T-helper 9 cell (primary cell): ENCODE measurements at places on chromosomes 11 and 22.

DNA sequence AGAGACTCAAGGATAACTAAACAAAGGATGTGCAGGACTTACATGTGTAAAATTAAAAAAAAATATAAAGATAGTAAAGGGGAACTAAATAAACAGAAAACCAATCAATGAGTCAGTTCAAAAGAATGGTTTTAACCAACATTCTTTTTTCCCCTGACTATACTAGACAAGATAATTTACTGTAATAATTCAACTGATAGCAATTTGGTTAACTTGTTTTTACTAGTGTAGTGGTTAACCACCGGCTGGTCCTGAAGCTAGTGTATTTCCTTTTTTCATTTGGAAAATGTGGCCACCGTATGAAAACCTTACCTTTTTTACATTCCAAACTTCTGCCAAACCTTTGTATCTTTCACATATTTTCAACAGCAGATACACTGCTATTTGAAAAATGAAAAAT, 123.1 kb downstream of the ARHGAP42 start:
- DNase-seq: no peak

GRCh38 chr22:48238284-48238915, 1476.0 kb downstream of the TBC1D22A start:
- DNase-seq: no peak

- DNase-seq: no peak
These were observed 67.5 kb upstream of the OR5AN1 start for GRCh38 chr11:59291228-59291627.

DNA sequence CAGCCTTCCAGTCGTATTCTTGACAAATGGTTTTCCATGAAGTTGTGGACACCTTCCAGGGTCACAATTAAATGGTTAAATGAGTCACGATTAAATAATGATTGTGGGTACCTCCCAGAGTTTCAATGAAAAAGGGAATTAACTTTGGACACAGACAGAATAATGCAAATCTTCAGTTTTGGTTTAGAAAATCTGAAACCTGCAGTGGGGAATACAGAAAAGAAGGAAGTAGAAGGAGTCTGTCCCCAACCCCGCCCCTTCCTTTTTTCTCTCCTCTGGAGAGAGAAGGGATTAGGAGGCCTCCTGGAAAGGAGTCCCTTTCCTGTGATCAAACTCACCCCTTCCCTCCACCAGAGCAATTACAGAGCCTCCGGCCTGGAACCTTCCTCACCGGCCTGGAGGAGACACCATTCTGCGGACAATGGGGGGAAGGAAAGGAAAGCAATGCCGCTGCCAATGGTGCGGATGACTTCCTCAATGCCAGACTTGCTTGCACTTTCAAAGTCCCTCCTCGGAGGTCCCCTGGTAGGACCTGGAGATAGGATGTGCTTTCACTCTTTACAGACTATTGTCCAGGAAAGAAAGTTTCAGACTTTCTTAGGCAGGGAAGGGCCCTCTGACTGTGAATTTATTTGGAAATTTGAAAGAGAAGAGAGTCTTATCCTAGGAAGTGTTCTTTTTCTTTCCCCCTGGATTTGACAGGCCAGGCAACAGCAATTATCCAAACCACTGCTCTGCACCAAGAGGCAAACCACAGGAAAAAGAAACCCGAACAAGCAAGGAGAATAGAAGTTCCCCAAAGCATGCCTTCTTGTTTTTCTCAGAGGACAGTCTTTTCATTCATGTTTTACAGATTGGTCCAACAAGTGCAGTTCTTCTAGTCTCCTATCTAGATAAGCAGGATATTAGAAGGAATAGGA, 86.8 kb downstream of the PTPRJ start:
- no peak for DNase-seq

- no peak for DNase-seq
These were observed 131.7 kb downstream of the KIF18A start for GRCh38 chr11:27976262-27976661.

GRCh38 chr11:118227865-118228785, 3.3 kb upstream of the JAML start:
- DNase-seq: no peak

GRCh38 chr11:124627546-124627945, 4.9 kb downstream of the TBRG1 start:
- no peak for DNase-seq

GRCh38 chr11:5043380-5043779, 2.9 kb upstream of the OR52J3 start:
- no peak for DNase-seq

DNA sequence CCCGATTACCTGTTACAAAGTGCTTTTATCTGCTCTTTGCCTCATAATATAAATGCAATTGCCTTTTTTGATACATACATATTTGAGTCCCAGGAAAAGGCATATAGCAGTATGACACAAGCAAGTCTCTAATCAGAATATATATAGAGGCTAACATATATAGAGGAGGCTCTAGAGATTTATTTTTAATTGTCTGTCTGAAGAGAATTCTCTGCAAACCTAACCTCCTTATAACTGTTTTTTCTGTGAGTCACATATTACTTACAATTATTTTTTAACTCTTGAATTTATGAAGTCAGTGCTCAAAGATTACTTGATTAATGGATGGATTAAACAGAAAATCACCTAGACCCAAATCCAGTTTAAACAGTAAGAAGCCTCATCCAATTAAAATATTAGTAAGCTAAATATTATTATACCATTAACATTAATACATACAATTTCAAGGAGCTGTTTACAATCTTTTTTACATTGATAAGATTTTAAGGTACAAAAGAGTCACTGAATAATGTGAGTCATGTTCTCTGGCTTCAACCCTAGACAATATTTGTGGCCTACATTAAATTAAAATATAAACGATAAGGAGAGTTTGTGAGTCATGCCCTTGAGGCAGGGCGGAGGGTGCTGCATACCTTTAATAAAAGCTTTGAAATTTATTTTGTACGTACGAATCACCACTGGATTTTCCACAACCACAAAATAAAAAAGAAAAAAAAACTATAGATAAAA, 19.2 kb upstream of the MMP13 start:
- DNase-seq: no peak

GRCh38 chr11:70358753-70359152, 39.6 kb upstream of the CTTN start:
- DNase-seq: no peak

DNA sequence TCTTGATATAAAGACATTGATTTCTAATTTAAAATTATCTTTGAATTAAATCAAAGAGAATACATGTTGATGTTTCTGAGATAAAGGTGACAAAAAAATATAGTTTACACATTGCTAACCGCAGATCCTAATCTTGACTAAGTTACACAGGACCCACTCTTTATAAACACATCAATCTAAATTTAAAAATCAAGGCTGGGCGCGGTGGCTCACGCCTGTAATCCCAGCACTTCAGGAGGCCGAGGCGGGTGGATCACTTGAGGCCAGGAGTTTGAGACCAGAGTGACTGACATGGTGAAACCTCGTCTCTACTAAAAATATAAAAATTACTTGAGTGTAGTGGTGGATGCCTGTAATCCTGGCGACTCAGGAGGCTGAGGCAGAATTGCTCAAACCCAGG, 1.9 kb downstream of the ARFGAP3 start:
- DNase-seq: no peak

DNA sequence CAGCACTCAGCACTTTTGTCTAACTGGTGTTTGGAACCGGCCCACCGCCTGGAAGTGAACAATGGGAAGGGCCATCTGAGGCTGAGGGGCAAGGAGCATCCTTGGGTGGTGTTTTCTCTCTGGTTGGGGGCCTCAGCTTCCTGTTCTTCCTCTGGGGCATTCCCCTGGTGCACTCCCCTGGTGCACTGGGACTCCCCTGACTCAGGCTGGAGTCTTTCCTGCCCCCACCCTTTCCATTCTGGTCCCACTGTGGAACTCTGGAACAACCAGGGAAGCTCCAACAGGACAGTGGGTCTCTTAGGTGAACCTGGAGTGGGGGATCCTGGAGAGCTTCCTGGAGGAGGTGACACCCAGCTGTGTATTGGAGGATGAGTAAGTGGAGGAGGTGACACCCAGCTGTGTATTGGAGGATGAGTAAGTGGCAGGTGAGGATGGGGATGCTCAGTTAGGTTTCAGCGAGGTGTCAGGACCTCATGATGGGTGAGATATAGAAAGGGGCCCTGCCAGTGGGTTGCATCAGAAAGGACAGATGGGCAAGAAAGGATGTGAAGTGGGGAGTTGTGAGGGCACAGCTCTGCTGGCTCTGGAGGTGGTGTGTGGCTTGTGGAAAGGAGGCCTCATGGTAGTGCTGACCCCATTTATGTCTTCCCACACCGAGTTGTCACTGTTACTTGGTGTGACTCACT, 132.1 kb downstream of the OSBP2 start:
- no peak for DNase-seq

DNA sequence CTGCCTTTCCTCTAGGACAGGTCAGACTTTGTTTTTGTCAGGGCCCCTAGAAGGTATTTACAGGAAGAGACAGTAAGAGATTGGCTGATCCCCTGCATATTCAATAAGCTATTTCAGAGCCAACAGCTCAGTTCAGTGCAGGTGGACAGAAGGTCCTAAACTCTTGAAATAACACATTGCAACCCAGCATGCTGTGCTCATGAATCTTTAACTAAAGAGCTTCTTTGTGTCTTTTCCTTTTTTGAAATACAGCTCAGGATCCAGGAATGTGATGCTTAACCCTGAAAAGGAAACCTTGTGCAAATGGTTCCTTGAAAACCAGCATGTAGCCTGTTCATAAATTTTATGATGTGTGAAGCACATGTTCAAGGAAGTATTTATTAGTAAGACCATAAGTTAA, 43.9 kb downstream of the BBOX1 start:
- no peak for DNase-seq

DNA sequence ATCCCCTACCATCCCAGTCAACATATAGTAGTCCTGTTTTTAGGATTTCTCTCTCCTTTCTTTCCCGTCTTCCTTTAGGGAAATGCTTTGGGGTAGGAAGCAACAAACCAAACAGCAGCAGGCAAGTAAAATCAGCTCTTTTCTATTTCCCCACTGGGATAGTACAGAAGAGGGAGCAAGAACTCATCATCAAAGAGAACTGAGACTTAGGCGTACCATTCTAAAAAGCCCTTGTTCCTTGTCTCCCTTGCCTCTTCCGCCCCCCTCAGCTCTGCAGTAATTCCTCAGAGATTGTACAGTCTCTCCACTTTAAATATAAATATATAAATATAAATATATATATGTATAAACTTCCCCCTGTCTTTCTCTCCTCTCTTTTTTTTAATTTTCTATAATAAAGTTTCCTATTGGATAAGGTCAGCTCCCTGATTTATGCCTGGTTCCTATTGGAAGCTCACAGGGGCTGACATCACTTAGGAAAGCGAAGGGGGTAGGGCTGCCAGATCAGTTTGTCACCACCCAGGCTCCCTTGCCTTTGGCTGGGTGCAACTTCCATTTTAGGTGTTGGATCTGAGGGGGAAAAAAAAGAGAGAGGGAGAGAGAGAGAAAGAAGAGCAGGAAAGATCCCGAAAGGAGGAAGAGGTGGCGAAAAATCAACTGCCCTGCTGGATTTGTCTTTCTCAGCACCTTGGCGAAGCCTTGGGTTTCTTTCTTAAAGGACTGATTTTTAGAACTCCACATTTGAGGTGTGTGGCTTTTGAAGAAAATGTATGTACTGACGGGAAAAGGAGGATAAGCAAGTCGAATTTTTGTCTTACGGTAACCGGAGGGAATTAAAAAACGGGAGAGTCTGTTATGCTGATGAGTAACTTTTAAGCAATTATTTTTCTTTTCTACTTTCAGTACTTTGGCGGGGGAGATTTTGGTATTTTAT, at the start of gene CTNND1:
CTNND1 (plus strand) TSS at position 502 of the 934 bp plus-strand sequence. CDS start 29,677 bp downstream, outside the sequence.
- DNase-seq: no peak

DNA sequence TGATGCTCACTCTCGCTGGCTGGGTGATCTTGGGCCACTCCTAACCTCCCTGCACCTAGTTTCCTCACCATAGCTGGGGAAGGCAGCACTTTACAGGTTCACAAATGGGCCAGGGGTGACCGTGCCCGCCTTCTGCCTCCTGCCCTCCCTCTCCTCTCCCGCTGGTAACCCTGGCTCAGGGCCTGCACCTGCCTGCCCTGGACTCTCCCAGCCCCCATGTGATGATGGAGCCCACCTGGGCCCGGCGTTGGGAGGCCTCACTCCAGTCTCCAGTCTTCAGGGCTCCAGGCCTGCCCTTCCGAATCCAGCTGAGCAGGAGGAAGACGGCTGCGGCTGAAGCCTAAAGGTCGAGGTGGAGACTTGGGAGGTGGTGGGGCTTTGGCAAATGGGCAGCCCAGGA, 152.9 kb downstream of the CACNA1I start:
- no peak for DNase-seq

- no peak for DNase-seq
These were observed 305.3 kb downstream of the ETS1 start for GRCh38 chr11:128282053-128282452.

DNA sequence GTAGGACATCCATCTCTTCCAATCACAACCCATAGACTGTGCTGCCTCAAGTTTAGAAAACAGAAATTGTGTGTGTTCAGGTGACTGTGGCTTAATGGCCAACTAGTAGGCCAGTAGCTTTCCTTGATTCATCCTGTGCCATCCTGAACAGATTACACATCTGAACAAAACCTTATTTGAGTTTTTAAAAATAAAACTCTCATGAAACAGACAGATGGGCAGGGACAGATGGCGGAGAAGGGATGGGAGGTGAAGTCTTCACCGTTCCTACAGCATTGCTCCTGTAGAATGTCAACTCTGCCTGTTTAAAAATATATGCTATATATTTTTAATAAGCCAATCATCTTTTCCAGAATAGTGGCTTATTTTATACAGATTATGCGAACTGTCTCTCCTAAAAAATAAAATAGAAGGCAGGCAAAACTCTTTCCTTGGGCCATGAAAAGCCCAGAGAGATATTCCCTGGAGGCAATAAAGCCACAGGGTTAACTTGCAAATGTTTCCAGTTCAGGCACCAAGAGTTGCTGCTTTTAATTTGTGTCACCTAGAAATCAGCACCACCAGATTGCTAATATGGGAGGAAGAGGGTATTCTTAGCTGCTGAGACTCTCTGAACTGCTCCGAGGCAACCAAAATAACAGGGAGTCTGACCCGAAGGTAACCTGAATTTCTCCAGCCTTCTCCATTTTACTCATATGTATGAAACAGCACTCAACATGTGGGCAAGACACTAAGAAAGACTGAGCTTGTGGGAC, 861.2 kb downstream of the OPCML start:
- DNase-seq: no peak

- DNase-seq: no peak
These were observed 21.3 kb downstream of the PIWIL4 start for GRCh38 chr11:94588366-94588942.

DNA sequence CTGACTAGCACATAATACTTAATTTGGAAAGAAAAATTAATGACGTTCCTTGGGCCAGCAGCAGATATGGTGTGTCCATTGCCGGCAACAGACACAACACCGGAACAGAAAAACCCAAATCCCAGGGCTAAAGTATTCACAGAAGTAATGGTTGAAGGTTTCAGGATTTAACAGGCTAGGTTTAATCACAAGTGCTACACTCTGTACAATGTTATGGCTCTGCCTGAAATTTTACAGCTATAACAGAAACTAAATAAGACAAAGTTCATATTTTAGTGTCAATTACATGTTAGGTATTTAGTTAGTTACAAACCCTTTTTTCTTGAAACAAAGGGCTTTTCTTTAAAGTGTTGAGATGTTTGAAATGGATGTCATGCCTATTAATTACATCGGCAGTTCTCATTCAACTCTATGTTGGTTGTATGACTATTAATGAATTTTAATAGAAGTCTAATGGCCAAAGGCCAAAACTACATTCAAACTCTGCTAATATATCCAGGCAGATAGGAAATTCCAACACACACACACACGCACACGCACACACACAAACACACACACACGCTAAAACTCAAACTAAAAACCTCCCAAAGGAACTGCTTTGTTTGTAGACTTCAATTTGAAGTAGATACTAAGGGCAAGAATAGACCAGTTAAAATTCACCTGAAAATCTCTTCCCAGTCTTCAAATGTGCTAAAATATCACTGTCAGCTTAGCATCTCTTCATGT, 27.8 kb upstream of the CLNS1A start:
- no peak for DNase-seq
